PC-3 (cell line): ENCODE measurements at places on chromosomes 1 and 21. TPM values are rescaled to one million over a fixed set of nuclear protein-coding genes. Genes with fewer than 3 reads are reported as not detected.

DNA sequence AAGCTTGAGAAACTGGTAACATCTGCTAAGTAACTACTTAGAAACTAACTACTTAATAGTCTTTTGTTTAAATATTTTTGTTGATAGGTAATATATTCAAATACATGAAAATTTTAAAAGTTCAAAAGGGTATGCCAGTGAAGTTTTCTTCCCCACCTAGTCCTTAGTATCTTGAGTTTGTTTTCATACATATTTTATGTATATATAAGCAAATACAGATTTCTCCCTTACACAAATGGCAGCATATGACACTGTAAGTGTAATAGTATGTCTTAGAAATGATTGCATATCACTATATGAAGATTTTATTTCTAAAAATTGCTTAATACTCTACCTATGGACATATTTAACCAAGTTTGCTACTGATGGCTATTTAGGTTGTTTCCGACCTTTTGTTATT is 38.9 kb downstream of the MARK1 start:
- H3K4me1 ChIP-seq = no peaks in the 10 kb centered on the region
- H3K27ac ChIP-seq = no peak overlapping the region
- peaks cover 67% of the 10 kb centered on the region for H3K27me3 ChIP-seq

- DNase-seq = peak; percentile 19
- no peaks in the 10 kb centered on the region; the same call in 1 of the 2 replicates for H3K27me3 ChIP-seq
- H3K36me3 ChIP-seq = no peaks in the 10 kb centered on the region
- no peak overlapping the region for H3K27ac ChIP-seq
- H3K4me1 ChIP-seq = no peaks in the 10 kb centered on the region
- H3K4me3 ChIP-seq = no peak overlapping the region
These were observed 89.7 kb upstream of the ESRRG start for GRCh38 chr1:216812966-216813365.

GRCh38 chr1:3012456-3013291 is 8.6 kb upstream of the ACTRT2 start:
- H3K4me3 ChIP-seq = no peak overlapping the region
- H3K27me3 ChIP-seq = peaks cover 66% of the 10 kb centered on the region
- H3K4me1 ChIP-seq = no peaks in the 10 kb centered on the region
- DNase-seq = peak; percentile 55

- no peaks in the 10 kb centered on the region for H3K36me3 ChIP-seq
- no peak overlapping the region for H3K4me3 ChIP-seq
- peaks cover 44% of the 10 kb centered on the region for H3K4me1 ChIP-seq
- peak overlapping the region; percentile 81 for H3K27ac ChIP-seq
- H3K27me3 ChIP-seq = peaks cover 9% of the 10 kb centered on the region
- no peak for DNase-seq
These were observed 175.6 kb downstream of the CAMTA1 start for GRCh38 chr1:6960860-6961259.

DNA sequence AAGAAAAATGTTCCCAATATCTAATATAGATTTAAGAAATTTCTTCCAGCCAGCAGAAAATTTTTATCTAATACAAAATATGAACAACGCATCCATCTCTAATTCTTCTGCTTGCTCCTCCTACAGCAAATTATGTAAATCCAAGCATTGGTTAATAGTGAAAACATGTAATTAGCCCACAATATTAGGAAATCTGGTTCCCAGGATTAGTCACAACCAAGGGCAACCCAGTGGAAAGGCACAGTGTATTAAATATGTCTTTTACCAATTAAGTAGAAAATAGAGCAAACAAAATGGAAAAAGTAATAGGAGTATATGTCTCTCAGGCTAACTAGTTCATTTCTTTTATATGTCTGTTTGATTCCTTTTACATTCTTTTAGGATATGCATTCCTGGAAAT is 59.4 kb upstream of the IFI44L start:
- H3K27me3 ChIP-seq = no peaks in the 10 kb centered on the region
- no peaks in the 10 kb centered on the region for H3K36me3 ChIP-seq
- no peak for DNase-seq
- no peak overlapping the region for H3K27ac ChIP-seq

- H3K4me3 ChIP-seq = no peak overlapping the region
- peaks cover 44% of the 10 kb centered on the region for H3K4me1 ChIP-seq
- DNase-seq = no peak
- no peaks in the 10 kb centered on the region for H3K27me3 ChIP-seq
- H3K27ac ChIP-seq = no peak overlapping the region
These were observed 299.8 kb downstream of the DUSP10 start for GRCh38 chr1:221442056-221442455.

GRCh38 chr1:103177108-103177775 is 68.9 kb upstream of the COL11A1 start:
- no peak overlapping the region for H3K4me3 ChIP-seq
- DNase-seq = no peak
- peaks cover 14% of the 10 kb centered on the region for H3K27me3 ChIP-seq
- H3K4me1 ChIP-seq = no peaks in the 10 kb centered on the region

GRCh38 chr1:160830321-160831153 is 32.1 kb downstream of the CD244 start:
- H3K4me1 ChIP-seq = peaks cover 43% of the 10 kb centered on the region
- no peaks in the 10 kb centered on the region for H3K27me3 ChIP-seq
- H3K27ac ChIP-seq = no peak overlapping the region
- H3K36me3 ChIP-seq = no peaks in the 10 kb centered on the region

DNA sequence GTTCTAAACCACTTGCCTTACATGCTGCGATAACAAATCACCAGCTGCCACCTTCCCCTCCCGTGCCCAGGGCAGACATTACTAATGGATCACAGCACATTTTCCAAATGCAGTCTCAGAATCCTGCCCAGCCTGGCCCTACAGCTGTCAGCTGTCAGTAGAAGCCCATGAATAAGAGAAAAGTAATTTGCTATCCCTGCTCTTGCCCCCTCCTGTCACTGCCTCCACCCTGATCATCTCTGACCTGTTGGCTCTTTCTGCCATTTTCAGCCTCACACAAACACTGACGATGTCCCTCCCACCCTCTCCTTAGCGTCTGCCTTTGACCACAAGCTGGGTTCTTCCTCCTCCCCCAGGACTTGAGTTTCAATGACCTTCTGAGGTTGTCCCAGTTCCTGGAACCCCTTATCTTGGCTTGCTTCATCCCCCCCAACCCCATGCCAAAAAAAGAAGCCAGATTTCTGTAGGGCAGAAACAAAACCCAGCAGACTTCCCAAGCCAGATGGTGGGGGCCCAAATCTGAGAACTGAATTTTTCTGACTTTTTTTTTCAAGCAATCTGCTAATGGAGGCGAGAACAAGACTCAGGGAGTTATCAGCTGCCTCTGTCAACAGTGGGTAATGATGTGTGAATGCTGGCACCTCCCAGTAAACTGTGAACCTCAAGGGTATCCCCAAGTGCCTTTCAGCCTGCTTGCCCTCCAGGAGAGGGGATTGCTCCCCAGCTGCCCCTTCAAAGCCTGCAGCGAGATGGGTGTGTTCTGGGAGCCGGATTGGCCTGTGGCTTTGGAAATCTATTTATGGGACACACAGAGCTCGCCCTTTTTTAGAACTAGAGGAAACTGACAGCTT is 216.5 kb upstream of the VAMP3 start:
- H3K36me3 ChIP-seq = no peaks in the 10 kb centered on the region
- no peak for DNase-seq
- H3K27me3 ChIP-seq = peaks cover 53% of the 10 kb centered on the region
- peaks cover 6% of the 10 kb centered on the region; the same call in 1 of the 2 replicates for H3K4me1 ChIP-seq
- H3K27ac ChIP-seq = no peak overlapping the region
- no peak overlapping the region for H3K4me3 ChIP-seq

Gene OR2T29
- not detected in 2 replicates for total RNA-seq

Gene TAL1
- not detected in 2 replicates for total RNA-seq

Gene NOS1AP
- 1.6 and 2.6 TPM in 2 replicates for total RNA-seq
